RWPE2 (cell line): ENCODE measurements at places on chromosomes 3 and 15.

DNA sequence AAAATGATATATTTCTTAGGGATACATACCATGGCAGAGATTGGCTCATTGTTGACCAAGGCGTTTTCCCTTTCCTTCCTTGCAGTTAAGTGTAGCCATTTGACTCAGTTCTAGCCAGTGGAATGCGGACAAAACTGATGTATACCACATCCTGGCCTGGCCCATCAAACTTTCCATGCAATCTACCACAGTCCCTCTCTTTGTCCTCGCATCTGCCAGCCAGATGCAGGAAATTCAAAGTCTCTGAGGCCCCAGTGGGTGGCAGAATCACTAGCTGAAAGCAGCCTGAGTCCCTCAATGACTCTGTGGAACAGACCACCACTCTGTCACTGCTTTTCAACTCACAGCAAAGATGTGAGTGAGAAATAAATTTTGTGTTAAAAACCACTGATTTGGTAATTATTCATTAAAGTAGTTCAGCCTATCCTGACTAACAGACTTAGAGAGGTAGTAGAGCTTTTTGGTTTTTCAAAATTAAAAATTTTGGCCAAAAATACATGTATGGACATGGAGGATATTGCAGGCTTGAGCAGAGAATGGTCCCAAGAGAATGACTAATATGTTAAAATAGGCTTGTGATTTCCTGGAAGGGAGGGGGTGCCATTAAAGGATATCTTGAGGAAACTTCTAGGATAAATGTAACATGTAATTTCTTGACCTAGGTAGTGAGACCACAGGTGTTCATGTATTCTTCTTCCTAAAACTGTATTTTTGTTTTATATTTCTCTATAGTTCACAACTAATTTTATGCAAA, 10.9 kb downstream of the LRRFIP2 start:
- H3K27me3 ChIP-seq: no peaks in the 10 kb centered on the region
- peaks cover 16% of the 10 kb centered on the region for H3K36me3 ChIP-seq
- peaks cover 14% of the 10 kb centered on the region for H3K4me1 ChIP-seq
- no peak overlapping the region for H3K4me3 ChIP-seq
- DNase-seq: no peak

DNA sequence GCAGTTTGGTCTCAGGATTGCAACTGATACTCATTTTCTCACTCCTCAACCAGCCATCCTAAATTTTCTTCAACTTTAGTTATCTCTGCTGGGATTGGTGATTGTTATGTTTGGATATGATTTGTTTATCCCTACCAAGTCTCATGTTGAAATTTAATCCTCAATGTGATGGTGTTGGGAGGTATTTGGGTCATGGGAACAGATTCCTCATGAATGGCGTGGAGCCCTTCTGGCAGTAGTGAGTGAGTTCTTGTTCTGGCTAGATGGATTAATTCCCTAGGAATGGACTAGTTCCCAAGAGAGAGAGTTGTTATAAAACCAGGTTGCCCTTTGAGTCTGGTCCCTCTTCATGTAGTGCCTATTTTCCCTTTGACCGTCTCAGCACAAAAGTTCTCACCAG, 399.9 kb downstream of the SQOR start:
- no peaks in the 10 kb centered on the region for H3K36me3 ChIP-seq
- no peak for DNase-seq
- no peaks in the 10 kb centered on the region for H3K4me1 ChIP-seq

GRCh38 chr3:122918576-122919290, 108.8 kb downstream of the SEMA5B start:
- H3K4me1 ChIP-seq: no peaks in the 10 kb centered on the region
- DNase-seq: no peak
- no peaks in the 10 kb centered on the region for H3K36me3 ChIP-seq
- no peak overlapping the region for H3K27ac ChIP-seq

- no peaks in the 10 kb centered on the region for H3K4me1 ChIP-seq
- no peak overlapping the region for H3K4me3 ChIP-seq
- peaks cover 69% of the 10 kb centered on the region for H3K27me3 ChIP-seq
- no peaks in the 10 kb centered on the region for H3K36me3 ChIP-seq
- no peak overlapping the region for H3K27ac ChIP-seq
Measured at GRCh38 chr15:61500951-61501620, 272.0 kb upstream of the RORA start.

DNA sequence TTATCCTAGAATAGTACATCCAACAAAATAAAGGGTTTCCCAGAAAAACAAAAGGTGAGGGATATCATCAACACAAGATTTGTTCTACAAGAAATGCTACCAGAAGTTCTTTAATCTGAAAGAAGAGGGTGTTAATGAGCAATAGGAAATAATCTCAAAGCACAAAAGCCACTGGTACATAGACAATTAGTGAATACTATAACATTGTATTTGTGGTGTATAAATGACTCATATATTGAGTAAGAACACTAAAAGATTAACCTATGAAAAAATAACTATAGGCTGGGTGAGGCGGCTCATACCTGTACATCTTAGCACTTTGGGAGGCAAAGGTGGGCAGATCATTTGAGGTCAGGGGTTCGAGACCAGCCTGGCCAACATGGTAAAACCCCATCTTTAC, 210.2 kb upstream of the SLITRK3 start:
- no peaks in the 10 kb centered on the region for H3K36me3 ChIP-seq
- H3K27ac ChIP-seq: no peak overlapping the region
- no peak for DNase-seq
- no peak overlapping the region for H3K4me3 ChIP-seq
- H3K4me1 ChIP-seq: no peaks in the 10 kb centered on the region
- no peaks in the 10 kb centered on the region for H3K27me3 ChIP-seq

DNA sequence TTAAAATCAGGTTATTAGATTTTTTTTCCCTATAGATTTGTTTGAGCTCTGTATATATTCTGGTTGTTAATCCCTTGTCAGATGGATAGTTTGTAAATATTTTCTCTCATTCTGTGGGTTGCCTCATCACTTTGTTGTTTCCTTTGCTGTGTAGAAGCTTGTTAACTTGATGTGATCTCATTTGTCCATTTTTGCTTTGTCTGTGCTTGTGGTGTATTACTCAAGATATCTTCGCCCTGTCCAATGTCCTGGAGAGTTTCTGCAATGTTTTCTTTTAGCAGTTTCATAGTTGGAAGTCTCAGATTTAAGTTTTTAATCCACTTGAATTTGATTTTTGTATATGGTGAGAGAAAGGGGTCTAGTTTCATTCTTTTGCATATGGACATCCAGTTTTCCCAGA, 699.1 kb downstream of the NAALADL2 start:
- no peak for DNase-seq
- no peaks in the 10 kb centered on the region for H3K36me3 ChIP-seq
- H3K4me3 ChIP-seq: no peak overlapping the region
- no peaks in the 10 kb centered on the region for H3K27me3 ChIP-seq

- peak; percentile 42 for DNase-seq
- H3K27me3 ChIP-seq: no peaks in the 10 kb centered on the region
- H3K27ac ChIP-seq: no peak overlapping the region
- H3K4me1 ChIP-seq: no peaks in the 10 kb centered on the region
- no peak overlapping the region for H3K4me3 ChIP-seq
Measured at GRCh38 chr15:70339571-70340493, 242.1 kb upstream of the TLE3 start.
